Hematopoietic multipotent progenitor cell treated with erythropoietin and hydrocortisone succinate and interleukin-3 and kit ligand, for 6 days (in vitro differentiated cells): ENCODE measurements at places on chromosomes 7 and 10.
A peak's percentile ranks its signal among the peaks of the same experiment; 100 is the strongest.

DNA sequence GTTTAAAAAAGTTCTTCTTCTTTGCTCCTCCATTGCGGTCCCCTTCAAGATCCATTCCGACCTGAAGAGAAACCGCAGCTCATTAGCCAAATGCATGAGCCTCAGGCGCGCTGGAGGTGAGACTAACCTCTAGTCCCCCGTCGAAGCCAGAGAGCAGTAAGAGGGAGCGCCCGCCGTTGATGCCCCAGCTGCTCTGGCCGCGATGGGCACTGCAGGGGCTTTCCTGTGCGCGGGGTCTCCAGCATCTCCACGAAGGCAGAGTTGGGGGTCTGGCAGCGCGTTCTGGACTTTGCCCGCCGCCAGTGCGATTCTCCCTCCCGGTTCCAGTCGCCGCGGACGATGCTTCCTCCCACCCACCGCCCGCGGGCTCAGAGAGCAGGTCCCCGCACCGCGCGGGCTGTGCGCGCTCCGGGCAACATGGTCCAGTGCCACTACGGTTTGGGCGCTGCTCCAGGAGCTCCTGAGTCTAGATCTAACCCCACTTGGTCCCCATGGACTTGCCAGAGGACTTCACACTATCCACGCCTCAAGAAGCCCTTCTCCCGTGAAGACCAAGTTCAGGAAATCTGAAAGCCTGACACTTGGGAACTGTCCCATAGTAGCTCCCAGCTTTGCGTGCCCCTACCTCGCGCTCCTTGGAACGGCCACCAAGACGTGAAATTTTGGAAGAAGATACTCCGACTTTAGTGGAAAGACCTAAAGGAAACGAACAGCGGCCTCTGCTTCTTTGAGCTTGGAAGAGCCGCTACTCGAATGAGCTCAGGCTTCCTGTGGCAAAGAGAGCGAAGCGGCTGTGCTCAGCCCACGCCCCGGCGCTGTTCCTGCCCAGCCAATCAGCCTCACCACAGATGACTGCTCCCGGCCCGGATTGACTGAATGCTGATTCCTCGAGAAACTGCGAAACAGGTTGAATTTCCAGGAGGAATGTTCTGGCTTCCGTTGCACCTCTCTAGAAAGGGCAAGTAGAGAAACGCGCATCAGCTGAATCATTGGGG is at the start of gene ABCB1:
TSS of gene ABCB1 (minus strand) at position 755 of the 995 bp plus-strand sequence. CDS start at position 55, 700 bp downstream.
- DNase-seq, result peak; percentile 68

DNA sequence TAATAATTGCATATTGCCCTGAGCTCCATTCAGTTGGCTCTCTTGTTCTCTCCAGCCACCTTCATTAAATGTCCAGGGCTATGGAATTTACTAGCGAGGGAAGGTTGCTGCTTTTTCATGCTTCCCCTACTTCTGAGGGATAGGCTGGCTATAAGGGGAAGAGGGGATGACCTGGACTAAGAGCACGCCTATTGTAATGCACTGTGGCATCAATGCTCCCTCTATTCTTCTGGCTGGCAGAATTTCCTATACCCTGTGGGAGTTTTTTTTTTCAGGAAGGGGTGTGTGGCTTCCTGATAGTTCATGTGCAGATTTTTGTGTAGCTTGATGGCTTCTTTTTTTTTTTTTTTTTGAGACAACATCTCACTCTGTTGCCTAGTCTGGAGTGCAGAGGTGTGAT is 155.8 kb downstream of the SND1 start:
- DNase-seq, result no peak

GRCh38 chr10:126674741-126675515 is 4.4 kb upstream of the C10orf90 start:
- DNase-seq, result no peak

- DNase-seq, result no peak
These were observed 68.0 kb upstream of the PRR15 start for GRCh38 chr7:29495653-29496052.

- no peak for DNase-seq
These were observed 85.0 kb upstream of the KIF5B start for GRCh38 chr10:32141018-32141807.

DNA sequence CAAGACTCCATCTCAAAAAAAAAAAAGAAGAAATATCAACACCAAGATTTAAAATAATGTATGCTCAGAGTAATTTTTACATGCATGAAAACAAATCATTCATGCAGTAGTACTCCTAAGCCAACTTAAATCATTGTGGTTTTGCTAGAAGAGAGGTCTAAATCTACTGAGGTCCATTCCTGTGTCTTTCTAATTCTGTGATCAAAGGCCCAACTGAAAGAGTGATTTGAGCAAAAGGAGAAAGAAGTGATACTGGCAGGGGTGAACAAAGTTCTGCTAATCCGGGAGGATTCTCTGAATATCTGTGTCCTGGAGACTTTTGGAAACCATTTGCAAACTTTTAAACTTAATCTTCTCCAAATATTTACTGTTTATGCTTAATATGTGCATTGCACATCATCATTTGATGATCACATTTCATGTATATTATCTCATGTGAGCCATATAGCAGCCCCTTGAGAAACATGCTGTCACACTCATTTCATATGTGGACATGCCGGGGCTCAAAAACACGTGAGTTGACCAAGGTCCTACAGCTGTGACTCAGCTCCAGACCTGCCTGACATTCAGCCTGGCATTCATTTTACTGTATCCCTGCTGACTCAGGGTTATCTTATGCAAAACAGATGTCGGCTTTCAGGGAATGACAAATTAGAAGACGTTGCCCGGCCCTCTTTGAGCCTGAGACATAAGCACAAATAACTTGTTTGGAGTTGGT is 76.4 kb downstream of the FAM107B start:
- no peak for DNase-seq

DNA sequence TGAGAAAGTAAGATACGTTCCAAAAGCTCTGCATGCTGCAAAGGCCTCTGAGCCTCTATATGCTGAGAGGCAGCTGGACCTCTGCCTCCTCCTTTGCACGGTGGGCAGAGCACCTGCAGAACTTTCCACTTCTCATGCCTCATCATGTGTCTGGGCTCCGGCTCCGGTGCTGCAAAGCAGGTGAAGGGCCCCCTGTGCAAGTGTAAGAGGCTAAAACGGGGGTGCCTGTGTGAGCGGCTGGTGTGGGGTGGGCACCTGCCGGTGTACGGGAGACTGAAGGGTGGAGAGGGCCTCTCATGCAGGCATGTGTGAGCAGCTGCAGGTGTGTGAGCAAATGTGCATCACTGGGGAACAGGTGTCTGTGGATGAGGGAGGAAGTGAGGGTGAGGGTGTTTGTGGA is 121.0 kb downstream of the KCNMA1 start:
- DNase-seq, result no peak

GRCh38 chr7:148262721-148263229 is 327.8 kb upstream of the C7orf33 start:
- DNase-seq, result peak; percentile 80

- DNase-seq, result no peak
These were observed 101.3 kb downstream of the STRA8 start for GRCh38 chr7:135334830-135335543.

- no peak for DNase-seq
These were observed 31.5 kb downstream of the C7orf25 start for GRCh38 chr7:42880392-42880791.

- peak; percentile 37 for DNase-seq
These were observed 663 bp downstream of the HERPUD2 start for GRCh38 chr7:35694161-35694783.

DNA sequence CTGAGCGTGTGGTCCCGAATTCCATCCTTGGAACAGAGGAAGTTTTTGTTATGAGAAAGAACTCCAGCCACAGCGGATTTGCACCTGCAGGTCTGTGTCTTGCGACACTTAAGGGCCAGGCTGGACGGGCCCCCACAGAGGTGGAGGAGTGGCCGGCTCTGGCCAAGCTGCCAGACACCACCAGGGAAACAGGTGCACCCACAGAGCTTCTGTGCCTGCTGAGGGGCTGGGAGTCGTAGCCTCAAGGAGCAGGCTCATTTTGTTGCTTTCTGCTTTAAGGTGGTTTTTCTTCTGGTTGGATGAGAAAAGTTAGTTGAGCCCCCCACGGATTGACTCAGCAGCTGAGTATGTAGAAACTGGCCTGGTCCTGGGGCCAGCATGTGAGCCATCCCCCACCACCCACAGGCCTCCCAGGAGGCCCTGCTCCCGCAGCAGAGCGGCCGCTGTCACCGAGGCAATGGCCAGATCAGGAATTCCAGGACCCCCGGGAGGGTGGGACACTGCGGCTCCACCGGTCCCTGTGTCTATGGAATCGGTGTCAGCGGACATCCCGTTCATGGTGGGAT is 41.9 kb downstream of the NKX6-2 start:
- DNase-seq, result no peak

GRCh38 chr7:149604521-149604920 is 106.9 kb upstream of the ZNF746 start:
- no peak for DNase-seq

GRCh38 chr7:140911746-140912145 is 13.0 kb downstream of the BRAF start:
- no peak for DNase-seq

DNA sequence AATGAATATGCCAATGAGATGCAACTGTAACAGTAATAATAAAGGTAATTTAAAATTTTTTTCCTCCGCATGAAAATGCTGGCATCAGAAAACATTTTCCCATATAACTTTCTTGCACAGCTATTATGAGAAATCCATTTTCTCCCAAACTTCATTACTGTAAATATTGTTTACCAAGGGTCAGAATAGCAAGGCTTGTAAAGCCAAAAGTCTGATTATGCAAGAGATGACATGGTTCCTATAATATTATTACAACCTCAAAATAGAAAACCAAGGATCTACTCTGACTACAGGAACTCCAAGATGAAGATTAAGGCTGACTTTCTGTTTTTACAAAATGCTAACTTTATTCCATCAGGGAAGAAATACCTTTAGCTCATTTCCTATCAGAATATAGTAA is 162.7 kb upstream of the CDK1 start:
- DNase-seq, result no peak

- no peak for DNase-seq
These were observed 38.7 kb downstream of the INSYN2A start for GRCh38 chr10:127157506-127158200.

DNA sequence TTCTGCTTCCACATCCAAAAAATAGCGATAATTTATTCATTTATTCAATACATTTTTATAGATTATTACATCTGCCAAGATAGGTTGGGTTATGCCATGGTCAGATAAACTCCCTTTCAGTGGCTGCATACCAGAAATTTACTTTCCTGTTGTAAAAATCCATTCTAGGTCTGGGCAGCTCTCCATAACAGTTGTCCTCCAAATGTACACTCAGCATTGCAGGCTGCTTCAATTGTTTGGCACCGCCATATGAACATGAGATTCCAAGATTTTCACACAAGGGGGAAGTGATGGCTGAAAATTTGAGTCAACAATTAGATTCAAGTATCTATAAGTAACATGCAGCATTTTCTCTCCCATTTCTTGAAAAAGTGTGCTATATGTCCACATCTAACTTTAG is 568.7 kb downstream of the ETV1 start:
- DNase-seq, result no peak

GRCh38 chr7:141128931-141129330 is 55.1 kb downstream of the TMEM178B start:
- DNase-seq, result no peak

GRCh38 chr10:19620811-19621210 is 195.4 kb upstream of the PLXDC2 start:
- DNase-seq, result no peak

DNA sequence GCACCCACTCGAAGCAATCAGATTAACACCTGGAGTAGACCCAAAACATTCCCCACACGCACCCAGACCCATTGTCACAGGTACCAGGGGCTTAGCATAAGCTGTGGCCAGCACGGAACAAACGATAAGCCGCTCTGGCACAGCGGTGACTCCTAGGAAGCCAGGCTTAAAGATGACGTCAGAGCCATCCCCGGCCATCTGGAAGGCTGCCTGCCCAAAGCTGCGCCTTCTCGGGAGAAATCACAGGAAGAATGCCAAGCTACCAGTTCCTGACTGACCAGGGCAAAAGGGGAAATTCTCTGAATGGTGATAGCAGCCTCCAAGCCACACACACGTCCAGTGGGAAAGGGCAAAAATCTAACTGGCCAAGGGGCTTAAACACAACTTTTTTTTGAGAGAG is 13.0 kb upstream of the WIPI2 start:
- no peak for DNase-seq

GRCh38 chr7:2554661-2555111 is 638 bp downstream of the BRAT1 start:
- peak; percentile 26 for DNase-seq

GRCh38 chr7:27168265-27168947 is 3.1 kb upstream of the HOXA9 start:
- DNase-seq, result peak; percentile 93

- no peak for DNase-seq
These were observed 38.2 kb downstream of the MKLN1 start for GRCh38 chr7:131365838-131366237.

GRCh38 chr10:21803374-21803773 is 200.2 kb downstream of the DNAJC1 start:
- no peak for DNase-seq

DNA sequence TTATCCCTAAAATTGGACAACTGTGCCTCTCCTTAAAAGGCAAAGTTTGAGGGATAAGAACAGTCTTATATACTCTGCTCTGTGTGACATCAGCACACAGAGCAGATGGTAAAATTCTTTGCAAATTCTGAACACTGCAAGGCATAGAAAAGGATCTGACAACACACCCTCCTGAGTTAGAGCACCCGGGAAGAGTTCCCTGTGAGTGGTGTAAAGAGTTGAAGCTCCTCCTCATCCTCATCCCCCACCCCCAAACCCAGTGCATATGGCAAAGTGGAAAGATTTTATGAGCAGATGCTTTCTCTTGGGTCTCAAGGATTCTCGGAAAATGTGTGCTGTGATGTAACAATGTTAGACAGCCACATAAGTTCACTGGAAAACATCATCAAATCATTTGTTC is 40.0 kb upstream of the DGKI start:
- no peak for DNase-seq

DNA sequence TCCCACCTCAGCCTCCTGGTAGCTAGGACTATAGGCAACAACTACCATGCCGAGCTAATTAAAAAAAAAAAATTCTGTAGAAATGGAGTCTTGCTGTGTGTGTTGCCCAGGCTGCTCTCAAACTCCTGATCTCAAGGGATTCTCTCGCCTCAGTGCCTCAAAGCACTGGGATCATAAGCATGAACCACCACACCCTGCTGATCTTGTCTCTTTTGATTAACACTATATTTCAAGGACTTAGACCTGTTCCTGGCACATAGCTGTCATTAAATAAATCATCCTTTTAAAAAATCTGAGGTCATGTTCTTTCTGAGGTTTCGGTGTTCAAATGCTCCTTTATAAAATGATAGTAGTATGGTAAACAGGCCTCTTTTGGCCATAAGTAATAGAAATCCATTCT is 4.8 kb downstream of the PALS2 start:
- DNase-seq, result no peak

- no peak for DNase-seq
These were observed 26.1 kb downstream of the DYNC1I1 start for GRCh38 chr7:95798401-95798930.

GRCh38 chr7:91292506-91292905 is 28.3 kb downstream of the FZD1 start:
- no peak for DNase-seq

DNA sequence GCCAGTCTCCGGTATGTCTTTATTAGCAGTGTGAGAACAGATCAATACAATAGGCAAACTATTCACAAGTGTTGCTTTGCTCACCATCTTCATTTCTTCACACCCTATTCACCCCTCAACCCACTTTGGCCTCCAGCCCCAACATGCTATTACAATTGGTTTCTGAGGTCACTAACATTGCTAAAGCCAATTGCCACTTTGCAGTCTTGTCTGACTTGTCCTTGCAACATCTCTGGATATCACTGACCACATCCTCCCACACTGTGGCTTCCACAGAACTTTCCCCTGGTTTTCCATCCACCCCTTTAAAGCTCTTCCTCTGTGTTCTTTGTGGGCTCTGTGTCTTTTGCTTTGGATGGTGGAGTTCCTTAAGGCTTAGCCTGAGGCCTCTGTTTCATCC is 5.2 kb upstream of the APBB1IP start:
- DNase-seq, result peak; percentile 56
